ENCODE measurements at places on chromosomes 6 and 20.

- peak; percentile 60 for DNase-seq
Measured at GRCh38 chr6:36615018-36615761, 21.0 kb downstream of the SRSF3 start.

DNA sequence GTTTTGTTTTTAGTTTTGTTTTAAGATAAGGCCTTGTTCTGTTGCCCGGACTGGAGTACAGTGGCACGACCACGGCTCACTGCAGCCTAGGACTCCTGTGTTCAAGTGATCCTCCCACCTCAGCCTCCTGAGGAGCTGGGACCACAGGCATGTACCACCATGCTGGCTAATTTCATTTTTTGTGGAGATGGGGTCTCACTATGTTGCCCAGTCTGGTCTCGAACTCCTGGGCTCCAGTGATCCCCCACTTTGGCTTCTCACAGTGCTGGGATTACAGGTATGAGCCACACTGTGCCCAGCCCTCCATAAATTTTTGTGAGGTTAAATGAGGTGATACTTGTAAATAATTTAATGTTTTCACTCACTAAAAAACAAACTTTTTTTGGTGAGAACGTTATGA lies 76.6 kb downstream of the ARID1B start:
- DNase-seq, result no peak

DNA sequence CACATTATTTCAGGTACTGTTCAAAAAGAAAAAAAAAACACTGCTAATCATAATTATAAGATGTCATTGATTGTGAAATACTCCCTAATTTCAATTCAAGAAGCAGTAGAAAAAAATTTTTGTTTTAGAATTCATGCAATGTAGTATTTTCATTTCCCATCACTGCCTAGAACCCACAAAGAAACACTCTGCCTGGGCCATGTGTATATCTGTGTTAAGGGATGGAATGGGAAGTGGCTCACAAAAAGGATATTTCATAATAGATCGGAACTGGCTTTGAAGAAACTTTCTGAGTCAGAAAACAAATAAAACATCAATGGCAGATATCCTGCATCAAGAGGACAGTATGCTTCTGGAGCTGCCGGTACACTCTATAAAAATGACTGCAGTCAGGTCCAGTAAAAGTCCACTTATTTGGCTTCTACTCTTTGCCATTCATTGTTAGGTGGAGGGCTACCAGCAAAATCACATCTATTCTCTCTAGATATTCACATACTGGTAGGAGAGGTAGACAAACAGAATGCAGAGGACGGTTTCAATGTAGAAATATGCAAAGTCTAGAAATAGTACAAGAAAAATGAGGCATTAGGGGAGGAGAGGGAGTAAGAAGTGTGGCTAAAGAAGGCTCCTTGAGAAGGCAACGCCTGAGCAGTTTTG lies 135.0 kb upstream of the TNFAIP3 start:
- no peak for DNase-seq

DNA sequence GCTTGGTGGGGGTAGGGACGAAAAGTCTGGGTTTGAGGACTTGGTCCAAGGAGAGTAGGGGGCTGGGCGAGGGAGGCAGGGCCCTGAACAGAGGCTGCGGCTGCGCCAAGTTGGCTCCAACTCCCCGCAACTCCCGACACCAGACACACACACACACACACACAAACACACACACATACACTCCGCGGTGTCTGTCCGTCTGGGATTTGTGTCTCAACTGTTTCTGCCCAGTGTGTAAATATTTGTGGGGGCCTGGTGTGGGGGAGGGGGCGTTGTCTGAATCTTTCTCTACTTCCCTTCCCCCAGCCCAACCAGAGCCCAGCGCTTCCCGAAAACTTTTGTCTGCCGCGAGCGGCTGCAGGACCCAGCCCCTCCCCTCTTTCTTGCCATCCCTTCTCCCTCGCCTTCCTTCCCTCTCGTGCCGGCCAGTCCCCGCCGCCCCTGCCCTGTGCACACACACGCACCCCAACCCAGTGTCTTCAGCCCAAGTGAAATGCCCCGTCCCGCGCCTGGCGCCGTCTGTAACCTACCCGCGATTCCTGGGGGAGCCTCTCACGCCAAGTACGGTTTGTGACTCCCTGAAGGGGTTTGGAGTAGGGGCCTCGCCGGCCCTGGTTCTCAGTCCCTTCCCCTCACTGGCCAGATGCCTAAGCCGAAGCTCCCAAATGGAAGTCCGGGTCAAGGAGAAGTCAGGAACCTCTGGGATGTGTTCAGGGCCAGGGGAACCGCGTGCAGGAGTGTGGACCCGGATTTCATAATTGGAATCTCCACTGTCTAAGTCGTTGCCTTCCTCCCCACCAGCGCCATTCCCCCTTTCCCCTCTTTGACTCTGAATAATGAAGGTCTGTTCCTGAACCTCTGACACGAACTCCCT lies 904 bp downstream of the MDFI start:
- DNase-seq, result no peak

DNA sequence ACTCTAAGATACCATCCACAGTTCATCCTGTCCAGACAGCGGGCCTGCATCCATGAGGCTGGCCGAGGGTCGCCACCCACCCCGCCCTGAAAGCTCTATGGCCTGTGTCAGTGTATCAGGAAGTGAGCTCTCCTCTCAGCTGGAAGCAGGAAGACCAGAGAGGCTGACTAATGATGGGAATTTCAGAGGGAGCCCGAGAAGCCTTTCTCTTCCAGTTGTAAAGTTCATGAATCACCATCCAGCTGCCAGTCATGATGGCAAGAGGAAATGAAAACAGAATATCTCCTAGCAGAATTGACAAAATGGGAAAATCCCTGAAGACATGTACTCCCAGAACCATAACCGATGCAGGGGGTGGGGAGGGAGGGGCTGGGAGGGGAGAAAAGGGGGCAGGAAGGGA lies 109.6 kb upstream of the RPS6KA2 start:
- peak; percentile 89 for DNase-seq

GRCh38 chr6:15881150-15881549 lies 218.3 kb upstream of the DTNBP1 start:
- DNase-seq, result no peak

DNA sequence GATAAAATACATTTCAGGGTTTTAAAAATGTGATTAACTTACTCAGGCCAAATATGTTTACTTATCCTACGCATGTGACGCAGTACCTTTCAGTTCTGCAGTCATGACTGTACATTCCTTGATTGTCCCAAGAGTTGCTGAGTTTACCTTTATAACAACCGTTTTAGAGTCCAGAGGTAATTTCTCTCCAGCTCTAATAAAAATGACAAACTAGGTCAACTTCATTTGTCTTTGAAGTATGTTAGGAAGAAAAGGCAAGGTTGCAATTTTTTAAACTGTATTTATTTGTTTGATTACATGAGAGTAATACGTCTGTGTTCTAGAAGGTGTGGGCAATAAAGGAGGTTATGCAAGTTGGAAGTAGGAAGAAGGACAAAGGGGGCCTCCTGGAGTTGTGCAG lies 38.6 kb upstream of the UBR2 start:
- no peak for DNase-seq

GRCh38 chr6:3347826-3348225 lies 89.1 kb downstream of the PSMG4 start:
- no peak for DNase-seq

DNA sequence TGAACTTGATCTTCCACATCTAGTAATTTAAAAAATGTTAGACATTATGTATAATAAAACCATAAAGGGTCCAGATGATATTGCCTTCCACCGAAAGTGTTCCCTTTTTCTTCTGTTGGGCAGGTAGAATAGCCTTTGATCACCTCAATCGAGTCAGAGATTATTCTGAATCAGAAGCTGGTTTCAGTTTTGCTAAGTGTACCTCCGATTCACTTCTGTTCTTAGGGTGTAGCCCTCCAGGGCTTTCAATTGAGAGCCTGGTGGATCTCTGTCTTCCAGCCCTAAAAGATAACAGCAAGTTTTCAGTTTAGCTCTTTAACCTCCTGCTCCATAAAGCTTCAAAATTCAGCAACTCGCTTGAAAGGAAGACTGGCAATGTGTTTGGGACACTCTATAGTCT lies 21.1 kb upstream of the AIG1 start:
- no peak for DNase-seq

DNA sequence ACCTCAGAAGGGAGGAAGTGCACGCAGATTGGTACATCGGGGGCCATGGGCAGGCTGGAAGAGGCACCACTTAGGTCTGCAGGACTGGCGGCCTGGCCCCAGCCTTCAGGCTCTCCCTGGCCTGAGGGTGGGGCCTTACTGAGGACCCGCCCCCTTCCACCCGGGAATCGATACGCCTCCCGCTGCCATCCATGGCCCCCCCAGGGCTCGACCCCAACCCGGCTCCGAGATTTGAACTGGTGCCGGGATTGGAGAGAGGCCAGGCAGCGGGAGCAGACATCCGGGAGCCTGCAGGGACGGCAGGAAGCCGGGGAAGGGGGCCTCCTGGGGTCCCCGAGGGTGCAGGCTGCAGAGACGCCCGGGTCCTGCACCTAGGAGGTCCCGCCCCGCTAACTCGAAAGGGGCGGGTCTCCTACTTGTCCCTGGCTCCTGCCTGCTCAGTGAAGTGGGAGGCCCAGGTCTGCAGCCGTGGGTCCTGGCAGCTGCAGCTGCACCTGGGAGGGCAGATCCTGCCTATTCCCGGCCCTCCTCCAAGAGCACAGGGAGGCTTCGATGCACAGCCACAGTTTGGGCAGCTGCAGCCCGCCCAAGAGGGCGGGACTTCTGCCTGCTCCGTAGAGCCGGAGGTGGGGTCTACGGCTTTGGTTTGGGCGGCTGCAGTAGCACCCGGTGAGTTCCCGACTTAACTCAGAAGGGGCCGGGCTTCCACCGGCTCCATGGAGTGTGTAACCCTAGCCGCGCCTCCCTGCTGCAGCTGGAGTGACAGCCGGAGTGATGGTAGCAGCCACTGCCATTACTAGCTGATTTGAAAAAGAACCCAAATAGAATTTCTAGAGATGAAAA lies 35.2 kb upstream of the TBC1D22B start:
- peak; percentile 64 for DNase-seq

DNA sequence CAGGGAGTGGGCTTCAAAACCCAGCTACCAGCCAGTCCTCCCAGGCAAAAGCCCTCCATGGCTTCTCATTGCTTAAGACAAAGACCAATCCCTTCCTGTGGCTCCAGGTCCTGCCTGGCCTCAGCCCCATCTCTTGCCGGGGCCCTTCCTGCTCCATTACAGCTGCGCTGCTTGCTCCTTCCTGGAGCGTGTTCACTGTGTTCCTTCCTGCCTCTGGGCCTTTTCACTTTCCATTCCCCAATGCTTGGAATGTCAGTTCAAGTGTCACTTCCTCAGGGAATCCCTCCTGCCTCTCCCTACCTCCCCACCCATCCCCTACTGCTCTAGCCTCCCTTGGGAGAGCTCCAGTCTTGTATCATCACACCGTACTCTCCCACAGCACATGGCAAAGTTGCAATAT lies 11.1 kb upstream of the ITPR3 start:
- DNase-seq, result no peak

DNA sequence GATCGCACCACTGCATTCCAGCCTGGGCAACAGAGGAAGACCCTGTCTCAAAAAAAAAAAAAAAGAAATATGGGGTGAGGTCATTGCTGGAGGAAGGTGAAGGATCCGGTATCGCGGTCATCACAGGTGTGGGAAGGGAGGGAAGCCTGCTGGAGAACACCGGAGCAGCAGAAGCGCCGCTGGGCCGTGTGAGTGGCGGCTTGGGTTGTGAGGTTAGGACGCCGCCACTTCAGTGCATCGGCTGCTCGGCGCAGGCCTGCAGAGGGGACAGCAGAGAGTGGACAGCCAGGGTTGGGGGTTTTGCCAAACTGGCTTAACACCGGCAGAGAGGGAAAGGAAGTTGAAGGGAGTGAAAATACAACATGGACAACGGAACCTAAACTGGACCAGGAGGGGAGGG lies 5.4 kb downstream of the TLDC2 start:
- DNase-seq, result no peak

DNA sequence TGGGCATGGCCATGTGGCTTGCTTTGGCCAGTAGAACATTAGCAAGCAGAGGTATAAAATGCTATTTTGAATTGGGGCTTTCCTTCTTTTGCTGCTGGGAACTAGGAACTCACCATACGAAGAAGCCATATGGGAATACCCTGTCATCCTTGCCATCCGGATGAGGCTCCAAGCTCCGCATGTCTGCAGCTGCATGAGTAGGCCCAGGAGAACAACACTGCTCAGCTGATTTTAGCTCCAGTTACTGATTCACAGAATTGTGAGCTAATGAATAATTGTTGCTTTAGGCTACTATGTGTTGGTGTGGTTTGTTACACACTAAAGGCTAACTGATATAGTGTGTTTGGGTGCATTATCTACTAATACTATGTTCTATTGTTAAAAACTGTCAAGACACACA lies 2.7 kb upstream of the PLCB4 start:
- no peak for DNase-seq

GRCh38 chr6:61857541-61857940 lies 428.5 kb downstream of the KHDRBS2 start:
- no peak for DNase-seq

- no peak for DNase-seq
Measured at GRCh38 chr6:111470991-111471390, 12.0 kb downstream of the REV3L start.

- no peak for DNase-seq
Measured at GRCh38 chr20:30486103-30486478, 771.4 kb upstream of the DEFB115 start.

DNA sequence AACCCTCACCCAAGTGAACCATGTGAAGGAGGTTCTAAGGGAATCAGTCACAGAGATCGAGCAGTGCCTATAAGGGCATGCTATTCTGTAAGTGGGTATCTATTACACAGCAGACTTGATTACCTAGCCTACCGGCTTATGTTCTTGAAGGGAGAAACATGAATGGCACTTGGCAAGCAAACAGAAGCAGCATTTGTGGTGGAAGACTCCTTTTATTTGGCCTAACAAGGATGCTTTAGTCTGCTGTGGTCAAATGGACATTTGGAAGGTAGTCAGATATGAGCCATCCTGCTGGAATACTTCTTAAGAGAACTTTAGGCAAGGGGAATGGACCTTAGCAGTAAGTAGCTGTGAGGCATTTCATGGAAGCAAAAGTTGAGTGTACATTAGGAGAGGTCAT lies 126.3 kb downstream of the COL12A1 start:
- no peak for DNase-seq

- no peak for DNase-seq
Measured at GRCh38 chr20:10430704-10431103, 3.3 kb downstream of the MKKS start.

GRCh38 chr6:41036186-41036585 lies 2.8 kb downstream of the UNC5CL start:
- DNase-seq, result no peak

GRCh38 chr6:37897321-37897720 lies 77.8 kb downstream of the ZFAND3 start:
- no peak for DNase-seq

- no peak for DNase-seq
Measured at GRCh38 chr6:40586369-40587201, 579 bp downstream of the LRFN2 start.
